DND-41 (cell line): ENCODE measurements at places on chromosomes 4 and X.

- no peak for DNase-seq
Observed at GRCh38 chr4:180106122-180106521, 2137.1 kb upstream of the TENM3 start.

GRCh38 chr4:113026556-113026955, 22.9 kb upstream of the ANK2 start:
- no peak for DNase-seq

- DNase-seq: no peak
Observed at GRCh38 chr4:16158504-16158852, 67.8 kb downstream of the TAPT1 start.

- DNase-seq: no peak
Observed at GRCh38 chr4:165167650-165168049, 39.7 kb upstream of the KLHL2 start.

DNA sequence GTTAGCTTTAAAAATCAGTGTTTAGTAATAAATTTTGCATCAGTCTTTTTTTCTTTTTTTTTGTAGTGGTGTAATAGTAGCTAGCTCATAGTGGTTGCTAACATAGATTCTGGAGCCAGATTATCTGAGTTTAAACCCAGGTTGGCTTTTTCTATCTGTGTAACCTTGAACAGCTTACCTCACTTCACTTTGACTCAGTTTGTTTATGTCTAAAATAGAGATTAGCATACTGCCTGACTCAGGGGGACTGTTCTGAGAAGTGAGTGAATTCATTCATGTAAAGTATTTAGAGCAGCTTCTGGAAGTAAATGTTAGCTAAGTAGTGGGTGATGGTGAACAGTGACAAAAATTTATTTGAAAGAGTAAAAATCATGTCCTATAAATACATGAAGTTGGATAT, 32.9 kb downstream of the CPEB2 start:
- DNase-seq: no peak

DNA sequence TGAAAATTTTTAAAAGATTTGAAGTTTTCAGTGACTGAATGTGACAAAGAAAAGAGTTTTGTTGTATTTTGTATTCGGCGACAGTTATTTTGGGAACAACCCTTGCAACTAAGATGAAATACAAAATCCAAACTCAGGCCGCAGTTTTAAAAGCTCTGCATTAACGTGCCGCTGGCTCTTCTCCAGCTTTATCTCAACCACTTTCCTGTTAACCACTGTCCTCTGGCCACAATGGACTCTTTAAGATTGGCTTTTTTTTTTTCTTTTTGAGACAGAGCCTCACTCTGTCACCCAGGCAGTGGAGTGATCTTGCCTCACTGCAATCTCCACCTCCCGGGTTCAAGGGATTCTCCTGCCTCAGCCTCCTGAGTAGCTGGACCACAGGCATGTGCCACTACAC, 22.1 kb upstream of the AMTN start:
- no peak for DNase-seq

GRCh38 chrX:1534301-1535168, 2.5 kb downstream of the P2RY8 start:
- peak; percentile 58 for DNase-seq

DNA sequence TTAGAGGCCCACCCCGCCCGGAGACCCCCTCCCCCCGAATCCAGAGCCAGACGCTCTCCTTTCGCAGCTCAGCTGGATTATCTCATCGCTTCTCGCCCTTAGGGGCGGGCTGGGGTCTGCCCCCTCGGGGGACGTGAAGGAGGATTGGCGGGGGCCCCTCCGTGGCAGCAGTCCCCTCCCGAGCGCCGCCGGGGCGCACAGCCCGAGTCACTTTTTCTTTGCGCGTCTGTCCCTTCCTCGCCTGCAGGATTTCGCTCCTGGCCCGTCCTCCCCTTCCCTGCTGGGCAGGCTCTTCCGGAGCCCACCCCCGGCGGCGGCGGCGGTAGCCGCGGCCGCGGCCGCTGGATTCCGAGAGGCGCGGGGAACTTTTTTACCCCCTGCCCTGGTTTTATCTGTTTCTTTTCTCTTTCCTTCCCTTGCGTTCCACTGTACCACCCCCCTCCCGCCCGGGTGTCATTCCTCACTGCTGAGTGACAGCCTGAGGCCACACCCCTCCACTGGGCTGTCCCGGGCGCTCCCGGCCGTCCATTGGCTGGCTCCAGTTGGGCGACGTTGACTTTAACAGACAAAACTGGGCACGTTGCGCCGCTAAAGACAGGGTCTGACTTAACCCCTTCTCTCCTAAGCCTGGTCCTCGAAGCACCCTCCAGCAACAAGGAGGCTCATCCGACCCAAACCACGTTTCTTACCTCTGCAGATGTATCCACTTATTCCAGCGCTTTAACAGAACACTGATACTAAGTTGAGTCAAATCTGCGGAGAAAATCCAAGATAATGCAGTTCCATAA, 492 bp upstream of the NKX3-2 start:
- no peak for DNase-seq

DNA sequence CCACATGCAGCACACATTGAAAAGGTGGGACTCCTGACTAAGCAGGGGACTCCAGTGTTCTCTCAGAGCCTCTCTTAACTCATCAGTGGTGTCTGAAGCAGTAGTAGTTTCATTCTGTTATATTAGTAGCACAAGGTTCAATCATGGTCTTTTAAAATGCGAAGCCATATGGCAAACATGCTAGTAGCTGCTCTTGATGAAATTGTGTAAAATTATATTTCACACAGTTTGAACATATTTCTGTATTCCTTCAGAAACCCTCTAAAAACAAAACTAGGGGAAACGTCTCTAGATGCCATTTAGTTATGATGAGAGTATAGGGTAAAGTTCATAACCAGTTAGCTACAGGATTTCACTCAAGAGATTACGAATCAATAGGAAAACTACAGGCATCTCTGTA, 176.9 kb downstream of the DCTD start:
- DNase-seq: no peak

GRCh38 chr4:53477636-53478035, 100.2 kb downstream of the FIP1L1 start:
- no peak for DNase-seq

DNA sequence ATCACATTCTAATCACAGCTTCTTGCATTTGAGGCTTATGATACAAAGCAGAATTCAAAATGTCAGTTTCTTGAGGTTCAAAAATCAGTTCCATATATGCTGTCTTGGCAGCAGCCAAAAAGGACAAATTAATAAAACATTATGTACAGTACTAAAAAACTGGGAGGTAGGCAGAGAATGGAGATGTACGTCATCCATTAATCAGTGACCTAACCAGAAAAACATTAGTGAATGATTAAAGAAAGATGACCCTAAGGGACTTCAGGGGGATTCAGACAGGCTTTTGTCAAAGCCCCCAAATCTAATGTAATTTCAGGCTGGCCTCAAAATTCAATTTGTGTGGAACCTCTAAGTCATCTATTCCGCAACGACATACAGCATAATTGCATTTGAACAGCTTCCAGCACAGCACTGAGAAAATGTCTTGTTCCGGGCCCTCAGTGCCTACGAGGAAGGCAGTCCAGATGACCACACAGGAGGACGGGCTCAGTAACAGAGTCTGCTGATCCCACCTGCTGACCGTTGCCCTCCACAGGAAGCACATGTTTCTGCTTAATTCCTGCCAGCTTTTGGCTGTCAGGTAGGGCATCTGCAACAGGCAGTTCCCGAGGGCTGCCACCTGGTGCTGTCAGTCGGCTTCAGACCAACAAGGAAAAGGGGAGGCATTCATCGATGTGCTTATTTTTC, 83.8 kb upstream of the HHIP start:
- no peak for DNase-seq

DNA sequence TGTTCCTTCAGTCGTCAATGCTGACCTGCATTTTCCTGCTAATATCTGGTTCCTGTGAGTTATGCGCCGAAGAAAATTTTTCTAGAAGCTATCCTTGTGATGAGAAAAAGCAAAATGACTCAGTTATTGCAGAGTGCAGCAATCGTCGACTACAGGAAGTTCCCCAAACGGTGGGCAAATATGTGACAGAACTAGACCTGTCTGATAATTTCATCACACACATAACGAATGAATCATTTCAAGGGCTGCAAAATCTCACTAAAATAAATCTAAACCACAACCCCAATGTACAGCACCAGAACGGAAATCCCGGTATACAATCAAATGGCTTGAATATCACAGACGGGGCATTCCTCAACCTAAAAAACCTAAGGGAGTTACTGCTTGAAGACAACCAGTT, 12.6 kb downstream of the TLR8 start:
- DNase-seq: no peak

DNA sequence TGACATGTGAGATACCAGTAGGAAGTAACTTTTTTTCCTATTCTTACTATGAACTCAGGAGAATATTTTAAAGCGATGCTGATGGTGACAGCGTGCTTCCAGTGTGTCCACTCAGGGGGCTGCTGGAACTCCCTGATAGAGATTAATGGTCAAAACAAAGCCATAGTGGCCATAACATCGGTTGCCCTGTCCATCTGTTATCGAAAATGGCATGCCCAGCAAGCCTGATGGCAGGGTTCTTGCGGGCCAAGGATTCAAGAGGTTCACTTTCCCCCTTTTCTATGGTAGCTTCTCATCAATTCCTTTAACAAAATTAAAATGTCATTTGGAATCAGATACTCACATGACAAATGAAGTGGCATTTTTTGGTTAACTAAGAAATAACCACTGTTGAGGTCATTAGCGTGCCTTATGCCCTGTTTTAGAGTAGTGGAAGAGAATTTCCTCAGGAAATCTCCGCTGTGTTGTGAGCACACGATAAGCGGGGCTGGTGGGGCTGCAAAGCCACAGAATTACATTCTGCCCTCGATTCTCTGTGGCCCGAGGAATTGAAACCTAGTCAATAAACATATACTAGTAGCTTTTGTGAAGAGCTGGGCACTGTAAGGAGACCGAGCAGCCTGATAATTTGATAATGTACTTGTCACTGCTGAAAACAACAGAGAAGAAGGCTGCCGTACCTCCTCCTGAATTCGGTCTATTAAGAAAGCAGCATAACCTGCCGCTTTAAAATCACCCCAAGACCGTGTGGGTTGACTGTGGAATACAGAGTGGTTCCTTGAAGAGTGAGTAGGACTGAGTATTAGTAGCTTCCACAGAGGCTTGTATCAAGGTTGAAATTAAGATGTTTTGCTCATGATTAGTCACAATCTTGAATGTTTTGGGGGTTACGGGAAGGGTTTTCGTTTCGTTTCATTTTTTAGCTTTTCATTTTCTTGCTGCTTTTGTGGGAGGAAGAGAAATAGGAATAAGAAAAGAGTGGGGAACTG, 46.7 kb downstream of the PTCHD1 start:
- DNase-seq: no peak

- no peak for DNase-seq
Observed at GRCh38 chr4:14400307-14400706, 602.0 kb upstream of the CPEB2 start.

DNA sequence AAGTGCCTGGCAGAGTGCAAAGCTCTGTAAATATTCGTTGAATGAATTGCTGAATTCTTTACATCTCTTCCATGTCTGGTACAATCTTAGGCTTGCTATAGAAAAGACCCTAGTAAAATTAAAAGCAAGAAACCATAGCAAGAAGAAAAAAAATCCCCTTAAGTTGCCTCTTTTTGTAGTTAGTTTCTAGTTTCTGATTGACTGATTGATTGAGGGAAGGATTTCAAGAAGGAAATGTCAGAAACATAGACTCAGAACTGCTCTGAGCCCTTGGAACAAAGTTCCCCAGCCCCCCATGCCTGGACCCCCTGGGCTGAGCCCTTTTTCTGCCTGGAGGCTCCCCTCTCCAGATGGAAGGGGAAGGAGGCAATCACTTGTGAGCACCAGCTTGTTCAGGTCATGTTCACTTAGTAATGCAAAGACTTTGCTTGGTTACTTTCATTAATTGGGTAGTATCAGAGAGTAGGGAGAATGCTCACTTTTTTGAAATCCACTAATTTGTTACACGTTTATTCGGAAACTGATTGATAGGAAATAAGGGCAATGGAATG, 35.6 kb downstream of the DAPP1 start:
- DNase-seq: no peak

- DNase-seq: no peak
Observed at GRCh38 chr4:109301651-109302360, 652 bp downstream of the COL25A1 start.

GRCh38 chrX:138756234-138756633, 44.7 kb upstream of the FGF13 start:
- DNase-seq: no peak

DNA sequence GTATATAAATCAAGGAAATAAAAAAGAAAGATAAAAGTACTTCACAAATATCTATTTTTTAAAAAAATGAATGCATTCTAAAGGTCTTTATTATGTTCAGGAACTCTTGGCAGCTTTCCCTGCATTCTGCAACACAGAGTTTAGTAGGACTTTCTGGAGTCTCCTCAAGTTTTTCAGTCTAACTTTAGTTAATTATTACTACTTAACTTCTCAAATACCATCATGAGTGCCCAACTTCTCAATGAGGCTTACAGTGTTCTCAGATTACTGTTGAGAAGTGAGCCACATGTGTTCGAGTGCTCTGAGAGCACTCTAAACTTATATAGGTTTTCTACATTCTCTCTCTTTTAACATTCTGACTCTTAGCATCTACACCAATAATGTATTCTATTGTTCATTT, 1852.9 kb upstream of the PCDH10 start:
- DNase-seq: no peak

DNA sequence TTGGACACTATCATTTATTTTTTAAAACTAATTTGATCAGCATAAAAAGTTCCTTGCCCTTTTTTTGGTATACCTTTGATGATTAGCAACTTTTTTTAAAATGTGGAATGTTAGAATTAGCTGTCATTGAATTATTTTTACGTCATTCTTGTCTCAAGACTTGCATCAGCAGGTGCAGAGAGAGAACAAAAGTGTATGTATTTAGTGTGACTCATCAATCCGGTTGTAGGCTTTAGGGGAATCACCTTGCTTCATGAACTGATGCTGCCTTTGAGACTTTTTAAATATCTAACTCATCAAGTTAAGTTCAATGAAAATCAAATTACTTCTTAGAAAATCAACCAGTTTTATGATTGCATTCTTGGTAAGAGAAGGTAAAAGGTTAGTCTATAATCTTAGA, 125.1 kb downstream of the ARX start:
- no peak for DNase-seq

DNA sequence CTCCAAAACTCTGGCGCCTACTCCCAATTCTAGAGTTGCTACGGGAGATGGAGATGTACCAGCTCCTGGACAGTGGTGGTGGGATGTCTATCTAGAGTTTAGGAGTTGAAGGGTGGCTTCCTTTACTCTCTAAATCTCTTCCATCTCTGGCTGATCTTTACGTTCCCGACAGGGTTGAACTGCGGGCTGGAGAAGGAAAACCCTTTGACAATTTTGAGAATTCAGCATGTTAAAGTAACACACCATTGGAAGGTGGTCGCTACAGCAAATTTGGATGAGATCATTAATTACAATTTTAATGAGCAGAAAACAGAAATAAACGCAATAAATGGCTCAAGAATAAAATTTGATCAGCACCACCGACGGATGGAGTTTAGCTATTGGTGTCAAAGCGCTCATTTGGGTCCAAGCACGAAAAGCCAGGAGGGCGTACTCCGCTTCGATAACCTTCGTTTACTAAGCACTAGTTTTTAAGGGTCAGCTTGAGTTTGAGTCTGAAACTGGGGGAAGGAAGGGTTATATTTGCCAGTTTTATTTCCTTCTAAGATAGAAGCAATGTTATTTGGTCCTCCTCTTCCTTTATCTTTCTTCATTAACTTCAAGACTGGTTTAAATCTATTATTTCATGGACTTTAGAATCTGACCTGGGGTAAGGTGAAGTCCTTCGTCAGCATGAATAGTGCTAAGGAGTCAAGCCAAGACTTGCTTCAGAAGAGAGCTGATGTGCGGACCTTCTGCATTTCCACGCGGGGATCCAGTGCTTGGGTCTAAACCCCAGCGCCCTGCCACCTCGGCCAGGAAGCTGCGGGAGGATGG, 1.5 kb upstream of the NKX6-1 start:
- no peak for DNase-seq
